ENCODE measurements at places on chromosomes 7 and 10.
A peak's percentile ranks its signal among the peaks of the same experiment; 100 is the strongest.

DNA sequence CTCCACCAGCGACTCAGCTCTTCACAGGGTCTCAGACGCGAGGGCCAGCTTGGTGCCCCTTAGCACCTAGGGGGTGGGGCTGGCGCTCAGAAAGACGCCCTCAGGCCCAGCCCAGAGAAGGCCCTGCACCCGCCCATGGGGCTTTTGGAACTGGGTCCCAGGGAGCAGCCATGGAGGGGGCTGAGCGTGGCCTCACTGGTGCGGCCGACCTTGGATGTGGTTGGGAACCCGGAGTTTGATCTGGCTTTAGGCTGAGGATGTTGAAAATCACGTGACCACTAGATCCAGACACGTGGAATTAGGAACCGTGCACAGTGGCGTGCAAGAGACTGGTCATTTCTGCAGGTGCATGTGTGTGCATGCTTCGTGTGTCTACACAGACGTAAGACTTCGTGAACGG, 185.4 kb downstream of the DNAJB6 start:
- DNase-seq, result no peak

GRCh38 chr10:10960534-10960933, 57.1 kb upstream of the CELF2 start:
- DNase-seq, result no peak

GRCh38 chr7:154804449-154804848, 198.5 kb downstream of the PAXIP1 start:
- no peak for DNase-seq

DNA sequence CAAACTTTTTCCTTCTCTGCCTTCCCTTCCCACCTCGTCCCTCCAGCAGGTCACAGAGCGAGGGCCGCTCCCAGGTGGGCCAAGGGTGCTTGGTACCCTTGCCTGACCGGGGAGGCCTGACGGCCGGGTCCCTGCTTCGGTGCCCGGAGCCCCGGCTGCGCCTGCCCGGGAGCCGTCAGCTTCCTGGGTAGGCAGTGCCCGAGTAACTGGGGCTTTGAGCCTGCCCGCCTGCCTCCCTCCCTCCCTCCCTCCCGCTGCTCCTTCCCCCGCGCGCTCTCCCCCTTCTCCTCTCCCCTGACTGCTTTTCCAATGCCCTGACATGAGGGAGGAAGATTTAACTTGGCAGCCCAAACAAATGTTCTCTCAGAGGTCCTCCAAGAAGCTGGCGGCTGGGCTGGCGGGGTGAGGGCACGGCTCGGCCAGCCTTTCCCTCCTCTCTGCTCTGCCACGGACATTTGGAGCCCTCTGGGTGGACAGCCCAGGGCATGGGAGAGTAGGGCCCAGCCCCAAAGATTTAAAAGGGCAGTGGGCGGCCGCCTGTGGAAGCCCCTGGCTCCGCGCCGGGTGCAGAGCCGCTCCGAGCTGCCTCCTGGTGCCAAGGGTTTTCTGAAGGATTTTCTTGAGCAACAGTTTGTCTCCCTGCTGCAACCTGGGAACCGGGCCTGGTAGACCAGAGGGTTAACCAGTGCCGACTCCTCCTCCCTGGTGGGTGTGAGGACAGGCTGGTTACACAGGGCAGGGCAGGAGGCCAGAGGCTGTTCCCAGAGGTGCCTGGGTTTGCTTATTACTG, 2.0 kb downstream of the ZMIZ1 start:
- DNase-seq, result peak; percentile 60

DNA sequence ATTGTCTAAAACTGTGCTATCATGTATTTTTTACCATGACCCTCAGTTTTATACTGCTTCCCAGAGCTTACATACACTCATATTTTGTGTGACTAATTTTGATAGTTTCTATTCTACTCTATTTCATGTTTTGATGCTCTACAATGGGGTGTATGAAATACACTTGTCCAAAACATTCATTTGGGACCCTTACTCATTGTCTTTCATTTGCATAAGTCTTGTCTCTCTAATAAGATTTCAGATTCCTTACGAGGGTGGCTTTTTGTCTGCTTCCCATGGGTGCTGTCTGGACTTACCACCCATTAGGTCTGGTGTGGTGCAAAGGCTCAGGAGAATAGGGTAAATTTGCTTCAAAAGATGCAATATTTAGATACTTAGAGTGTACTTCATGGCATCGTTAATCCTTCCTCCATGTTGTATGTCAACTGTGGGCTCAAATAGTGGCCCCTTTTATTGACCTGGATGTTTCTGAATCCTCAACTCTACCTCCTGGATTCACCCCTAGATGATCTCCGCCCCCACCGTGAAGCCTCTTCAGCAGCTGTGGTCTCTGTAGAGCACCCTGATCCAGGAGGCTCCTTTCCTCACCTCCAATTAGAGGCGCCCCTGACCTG, 3.6 kb upstream of the GIMAP5 start:
- no peak for DNase-seq

GRCh38 chr7:141386881-141387280, 164.3 kb upstream of the AGK start:
- DNase-seq, result no peak

GRCh38 chr10:7533657-7534479, 123.0 kb upstream of the SFMBT2 start:
- DNase-seq, result no peak

GRCh38 chr10:43235070-43235900, 31.6 kb downstream of the RASGEF1A start:
- no peak for DNase-seq

GRCh38 chr7:91293840-91294239, 29.6 kb downstream of the FZD1 start:
- no peak for DNase-seq

GRCh38 chr10:115857856-115858255, 415.1 kb downstream of the GFRA1 start:
- peak; percentile 30 for DNase-seq

DNA sequence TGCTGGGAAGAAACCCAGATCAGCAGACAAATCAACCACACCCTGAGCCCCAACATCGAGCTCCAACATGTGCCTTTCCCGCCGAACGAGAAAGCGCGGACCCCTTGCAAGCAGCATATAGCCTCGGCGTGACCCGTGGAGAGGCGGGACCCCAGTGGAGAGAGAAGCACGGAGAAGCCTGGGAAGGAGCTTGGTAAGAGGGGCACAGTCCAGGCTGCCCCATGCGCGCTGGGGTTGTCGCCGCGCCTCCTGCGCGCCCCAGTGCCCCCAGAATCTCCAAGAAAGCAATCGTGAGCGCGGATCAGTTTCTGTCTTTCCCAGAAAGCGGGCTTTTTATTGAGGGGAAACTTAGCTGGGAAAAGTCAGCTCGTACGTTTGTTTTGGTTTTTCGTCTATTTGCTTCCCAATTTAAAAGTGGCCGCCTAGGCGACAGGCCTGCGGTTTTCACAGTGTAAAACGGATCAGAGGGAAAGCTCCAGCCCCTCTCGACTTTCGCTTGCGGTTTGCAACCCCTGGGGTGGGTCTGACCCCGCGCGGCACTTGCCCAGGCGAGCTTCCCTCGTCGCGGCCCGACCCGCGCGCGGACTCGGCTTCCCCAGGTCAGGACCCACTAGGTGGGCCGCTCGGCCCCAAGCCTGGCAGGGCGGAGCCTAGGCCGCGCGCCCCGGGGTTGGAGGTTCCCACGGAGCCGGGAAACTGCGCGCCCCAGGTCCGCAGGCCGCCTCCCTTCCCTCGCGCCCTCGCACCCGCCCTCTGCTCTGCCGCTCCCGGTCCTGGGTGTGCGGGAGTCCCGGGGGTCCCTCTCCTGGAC, 31.1 kb downstream of the SKIDA1 start:
- no peak for DNase-seq

- no peak for DNase-seq
Measured at GRCh38 chr7:96778263-96778662, 68.6 kb upstream of the SEM1 start.

DNA sequence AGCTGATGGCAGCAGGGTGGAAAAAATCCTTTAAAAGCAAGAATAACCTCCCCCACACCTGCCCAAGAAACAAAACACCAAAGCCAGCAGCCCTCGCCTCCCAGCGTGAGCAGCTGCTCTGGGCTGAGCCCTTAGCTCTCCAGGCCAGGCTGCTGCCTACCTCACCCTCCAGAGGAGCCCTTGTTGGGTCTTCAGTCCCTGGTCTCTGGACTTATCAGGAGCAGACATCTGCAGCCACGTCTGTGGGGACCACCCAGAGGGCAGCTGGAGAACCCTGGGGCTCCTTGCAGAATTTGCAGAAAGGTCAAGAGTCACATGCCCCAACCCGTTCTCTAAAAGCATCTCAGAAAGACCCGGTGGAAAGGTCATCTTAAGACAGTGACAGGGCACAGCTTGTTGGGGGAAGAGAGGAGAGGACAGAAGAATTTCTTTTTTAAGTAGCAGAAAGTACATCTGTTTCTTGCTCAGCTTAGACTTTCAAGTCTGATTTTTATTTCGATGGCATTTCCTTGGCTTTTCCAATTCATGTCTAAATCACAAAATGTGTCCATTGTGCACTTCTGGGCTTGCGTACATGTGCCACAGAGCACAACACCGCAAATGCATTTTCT, 425.7 kb upstream of the NFE2L3 start:
- DNase-seq, result peak; percentile 12

- DNase-seq, result no peak
Measured at GRCh38 chr10:98569853-98570252, 123.1 kb upstream of the HPS1 start.

GRCh38 chr10:50788951-50789945, 49.5 kb downstream of the ASAH2B start:
- peak; percentile 44 for DNase-seq

DNA sequence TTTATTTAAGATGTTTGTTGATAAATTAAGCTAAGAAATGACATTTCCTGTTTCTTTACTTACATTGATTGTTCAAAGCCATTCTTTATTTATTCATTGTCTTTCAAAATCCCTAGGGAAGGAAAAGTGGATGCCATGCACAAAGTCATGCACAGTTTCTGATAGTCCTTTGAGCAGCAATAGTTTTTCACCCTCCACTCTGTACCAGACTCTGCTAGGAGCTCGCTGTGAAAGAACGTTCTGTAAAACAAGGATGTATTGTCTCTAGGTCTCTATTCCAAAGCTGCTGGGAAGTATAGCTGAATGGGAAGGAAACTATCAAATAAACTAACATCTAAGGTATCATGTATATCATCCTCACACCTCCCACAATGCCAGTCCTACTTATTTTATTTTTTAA, 7.8 kb upstream of the NOC3L start:
- no peak for DNase-seq

DNA sequence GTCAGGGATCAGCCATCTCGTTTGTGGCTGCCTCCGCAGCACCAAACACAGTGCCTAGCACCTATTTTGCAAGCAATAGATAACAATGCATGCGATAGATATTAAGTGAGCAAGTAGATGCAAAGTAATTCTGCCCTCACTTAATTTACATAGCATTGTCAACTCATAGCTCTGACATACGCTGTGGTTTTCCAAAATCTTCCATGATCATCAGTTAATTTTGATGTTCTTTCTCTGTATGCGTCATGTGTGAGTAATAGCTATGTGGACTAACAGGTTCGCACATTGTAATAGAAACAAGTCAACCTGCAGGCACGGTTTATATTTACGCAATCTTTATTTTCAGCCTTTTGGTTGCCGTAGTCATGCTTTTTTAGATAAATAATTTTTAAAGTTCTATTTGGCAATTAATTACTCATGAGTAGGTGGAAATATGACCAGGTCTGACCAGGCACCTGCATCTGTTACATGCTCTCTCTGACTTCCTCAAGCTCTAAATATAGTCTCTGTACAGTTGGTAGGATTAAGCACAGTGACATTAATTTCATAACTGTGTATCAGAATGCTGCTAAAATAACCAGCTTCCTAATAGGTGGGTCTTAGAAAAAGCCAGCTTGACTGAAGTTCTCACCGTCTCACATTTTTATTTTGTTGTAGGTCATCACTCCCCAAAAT, 13.3 kb downstream of the MAP3K8 start:
- DNase-seq, result peak; percentile 79
